NCI-H524 treated with DMSO at 0.1 percent for 48 hours (cell line): ENCODE measurements at places on chromosomes 3 and 15.

- no peak for DNase-seq
Measured at GRCh38 chr3:85933326-85933725, 974.5 kb downstream of the CADM2 start.

DNA sequence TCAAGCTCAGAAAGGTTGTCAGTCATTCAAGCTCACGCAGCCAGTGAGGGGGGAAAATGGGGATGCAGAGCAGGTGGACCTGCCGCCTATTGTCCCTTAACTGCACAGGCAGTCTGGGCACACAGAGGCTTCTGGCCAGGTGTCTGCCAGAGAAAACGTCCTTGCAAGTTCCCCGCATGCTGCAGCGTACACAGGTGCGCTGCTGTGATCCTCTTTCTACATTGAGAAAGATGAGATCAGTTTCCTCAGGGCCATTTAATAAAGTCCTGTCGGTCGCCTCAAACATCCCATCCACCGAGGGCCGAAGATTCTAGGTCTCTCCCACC, 445 bp upstream of the TSEN2 start:
- DNase-seq: no peak

DNA sequence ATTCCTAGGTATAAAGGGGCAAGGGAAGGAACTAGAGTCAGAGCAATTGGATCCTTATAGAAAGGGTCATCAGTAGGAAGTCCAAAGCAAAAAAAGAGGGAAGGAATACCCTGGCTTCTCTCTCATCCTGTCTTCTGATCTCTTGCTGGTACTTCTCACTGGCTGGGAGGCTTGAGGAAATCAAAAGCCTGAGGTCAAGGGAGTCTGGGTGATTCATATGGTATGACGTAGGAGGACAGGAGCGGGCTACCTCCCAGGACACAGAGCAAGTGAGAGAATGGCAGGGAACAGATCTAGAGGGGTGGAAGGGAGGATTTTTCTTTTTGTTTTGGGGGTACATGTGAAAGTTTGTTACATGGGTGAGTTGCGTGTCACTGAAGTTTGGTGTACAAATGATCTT, 76.0 kb downstream of the CFAP20DC start:
- DNase-seq: no peak

DNA sequence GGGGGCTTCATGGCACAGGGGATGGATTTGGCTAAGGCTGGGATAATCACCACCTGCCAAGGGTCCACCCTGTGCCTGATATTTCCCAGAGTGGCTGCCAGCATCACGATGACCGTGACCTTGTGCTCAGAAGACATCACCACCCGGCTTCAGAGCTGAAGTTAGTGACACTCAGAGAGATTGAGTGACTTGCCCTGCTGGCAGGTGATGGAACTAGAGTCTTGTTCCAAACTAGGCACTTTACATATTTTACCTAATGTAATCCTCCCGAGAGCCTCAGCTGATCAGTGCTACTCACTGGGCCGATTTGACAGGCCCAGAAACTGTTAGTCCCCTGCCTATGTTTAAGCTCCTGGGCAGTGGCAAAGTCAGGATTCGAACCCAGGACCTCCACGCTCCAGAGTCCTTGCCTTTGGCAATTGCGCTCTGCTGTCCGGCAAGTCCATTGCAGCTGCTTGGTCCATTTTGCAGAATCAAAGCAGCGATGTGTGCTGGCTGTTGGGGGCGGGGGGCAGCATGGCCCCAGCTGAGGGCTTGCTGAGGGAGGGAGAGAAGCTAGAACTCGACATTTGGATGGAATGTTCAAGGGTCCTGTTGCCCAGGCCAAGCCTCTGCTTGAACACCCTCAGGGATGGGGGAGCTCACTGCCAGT, 74.8 kb upstream of the GATA2 start:
- DNase-seq: no peak

- DNase-seq: no peak
Measured at GRCh38 chr3:147940405-147941193, 531.4 kb downstream of the ZIC1 start.

DNA sequence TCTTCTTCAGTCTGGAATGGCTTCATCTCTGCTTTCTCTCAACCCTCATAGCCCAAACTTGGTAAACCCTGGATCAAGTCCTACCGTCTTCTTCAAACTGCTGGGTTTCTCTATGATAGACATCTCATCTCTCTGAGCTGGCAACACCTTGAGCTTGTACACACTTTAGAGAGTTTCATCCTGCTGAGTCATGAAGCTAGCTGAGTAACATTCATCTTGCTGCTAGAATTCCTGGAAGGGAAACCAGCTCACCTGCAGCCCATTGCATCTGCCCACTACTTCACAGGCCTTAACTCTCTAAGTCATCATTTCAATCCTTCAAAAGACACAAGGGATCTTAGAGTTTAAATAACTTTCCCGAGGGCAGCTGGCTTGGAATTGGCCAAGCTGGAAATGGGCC, 175.5 kb upstream of the RORA start:
- DNase-seq: no peak

- DNase-seq: no peak
Measured at GRCh38 chr3:127020543-127020942, 37.6 kb downstream of the PLXNA1 start.

GRCh38 chr3:197333901-197334639, 35.7 kb upstream of the DLG1 start:
- DNase-seq: no peak

DNA sequence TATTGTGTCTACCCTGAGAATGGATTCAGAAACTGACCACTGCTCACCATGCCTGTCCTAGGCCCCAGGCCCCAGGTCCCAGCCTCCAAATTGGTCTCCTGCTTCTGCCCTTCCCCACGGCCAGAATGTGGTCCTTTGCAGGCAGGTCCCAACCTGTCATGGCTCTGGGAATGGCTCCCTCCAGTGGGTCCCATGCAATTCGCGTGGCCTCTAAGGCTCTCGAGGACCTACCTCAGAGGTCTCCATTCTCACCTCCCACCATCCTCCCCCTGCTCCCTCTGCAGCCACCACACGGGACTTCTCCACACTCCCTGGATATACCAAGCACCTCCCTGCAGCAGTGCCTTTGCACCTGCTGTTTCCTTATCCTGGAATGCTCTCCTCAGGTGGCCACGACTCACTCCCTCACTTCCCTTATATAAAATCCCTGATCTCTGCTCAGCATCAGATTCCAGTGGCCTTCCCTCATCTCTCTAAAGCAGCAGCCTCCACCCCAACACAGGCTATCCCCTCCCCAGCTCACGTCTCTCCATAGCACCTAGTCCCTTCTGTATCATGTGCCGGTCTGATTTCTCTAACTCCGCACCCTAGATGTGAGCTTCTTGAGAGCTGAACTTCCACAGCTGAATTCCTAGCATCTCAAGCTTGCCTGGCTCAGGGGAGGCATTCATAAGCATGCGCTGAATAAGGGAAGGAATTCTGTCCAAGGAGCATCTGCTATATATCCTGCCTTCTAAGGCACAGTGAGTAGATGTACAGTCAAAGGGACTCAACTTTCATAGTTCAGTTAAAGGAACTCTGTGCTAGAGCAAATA, 56.9 kb downstream of the ARRDC4 start:
- no peak for DNase-seq

GRCh38 chr3:21934591-21934990, 183.6 kb upstream of the ZNF385D start:
- no peak for DNase-seq

DNA sequence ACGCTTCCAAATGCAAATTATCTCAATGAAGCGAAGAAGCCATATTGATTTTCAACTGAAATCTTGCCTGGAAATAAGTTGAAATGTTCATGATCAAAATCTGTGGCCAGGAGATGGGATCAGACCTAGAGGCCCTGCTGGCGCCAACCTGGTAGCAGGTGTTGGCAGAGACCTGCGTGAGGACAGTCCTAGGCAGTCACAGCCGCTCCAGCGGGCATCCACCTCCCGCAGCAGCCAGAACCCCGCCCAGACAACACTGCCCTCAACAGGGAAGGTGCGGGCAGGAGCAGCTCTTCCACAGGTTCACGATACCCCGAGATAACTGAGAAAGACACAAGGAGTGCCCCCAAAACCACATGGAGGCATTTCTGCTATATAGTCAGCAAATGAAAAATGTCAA, 145.3 kb downstream of the XXYLT1 start:
- no peak for DNase-seq

GRCh38 chr3:53198256-53198977, 37.4 kb downstream of the PRKCD start:
- no peak for DNase-seq

DNA sequence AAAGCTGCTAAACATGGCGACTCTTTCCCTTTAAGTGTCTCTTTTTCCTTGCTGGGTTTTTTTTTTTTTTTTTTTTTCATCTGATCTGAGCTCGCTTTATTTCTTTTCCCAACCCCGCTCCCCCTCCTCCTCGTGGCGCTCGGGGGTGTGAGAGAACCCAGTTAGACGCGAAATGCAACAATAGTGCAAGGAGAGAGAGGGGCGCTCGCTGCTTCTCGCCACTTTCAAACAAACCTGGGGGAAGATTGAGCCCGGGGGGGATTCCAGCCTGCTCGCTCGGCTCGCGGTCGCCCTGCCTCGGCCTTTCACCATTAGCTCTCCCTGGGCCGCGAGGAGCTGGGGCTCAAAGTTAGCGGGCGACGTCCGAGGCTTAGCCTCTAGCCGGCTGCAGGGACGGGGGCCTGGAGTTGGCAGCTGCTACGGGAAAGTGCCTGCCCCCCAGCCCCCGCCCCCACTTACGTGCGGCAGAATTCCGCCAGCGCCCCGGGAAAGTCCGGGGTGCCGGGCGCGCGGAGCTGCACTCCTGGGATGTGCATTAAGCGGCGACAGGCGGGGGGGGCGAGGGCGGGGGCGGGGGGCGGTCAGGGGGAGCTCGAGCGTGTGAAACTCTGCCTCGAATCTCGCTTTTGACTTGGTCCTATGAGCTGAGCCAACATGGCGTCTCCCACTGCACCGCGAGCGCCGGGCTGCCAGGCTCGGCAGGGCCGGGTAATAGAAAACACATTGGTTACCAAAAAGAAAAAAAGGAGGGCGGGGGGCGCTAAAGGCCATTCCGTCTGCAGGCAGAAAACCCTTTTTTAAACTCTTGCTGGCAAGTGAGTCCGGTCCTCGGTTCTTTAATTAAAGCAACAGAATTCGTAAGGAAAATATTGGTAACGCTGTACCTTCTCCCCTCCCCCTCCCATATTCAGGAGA, 10.4 kb downstream of the NR2F2 start:
- DNase-seq: no peak

DNA sequence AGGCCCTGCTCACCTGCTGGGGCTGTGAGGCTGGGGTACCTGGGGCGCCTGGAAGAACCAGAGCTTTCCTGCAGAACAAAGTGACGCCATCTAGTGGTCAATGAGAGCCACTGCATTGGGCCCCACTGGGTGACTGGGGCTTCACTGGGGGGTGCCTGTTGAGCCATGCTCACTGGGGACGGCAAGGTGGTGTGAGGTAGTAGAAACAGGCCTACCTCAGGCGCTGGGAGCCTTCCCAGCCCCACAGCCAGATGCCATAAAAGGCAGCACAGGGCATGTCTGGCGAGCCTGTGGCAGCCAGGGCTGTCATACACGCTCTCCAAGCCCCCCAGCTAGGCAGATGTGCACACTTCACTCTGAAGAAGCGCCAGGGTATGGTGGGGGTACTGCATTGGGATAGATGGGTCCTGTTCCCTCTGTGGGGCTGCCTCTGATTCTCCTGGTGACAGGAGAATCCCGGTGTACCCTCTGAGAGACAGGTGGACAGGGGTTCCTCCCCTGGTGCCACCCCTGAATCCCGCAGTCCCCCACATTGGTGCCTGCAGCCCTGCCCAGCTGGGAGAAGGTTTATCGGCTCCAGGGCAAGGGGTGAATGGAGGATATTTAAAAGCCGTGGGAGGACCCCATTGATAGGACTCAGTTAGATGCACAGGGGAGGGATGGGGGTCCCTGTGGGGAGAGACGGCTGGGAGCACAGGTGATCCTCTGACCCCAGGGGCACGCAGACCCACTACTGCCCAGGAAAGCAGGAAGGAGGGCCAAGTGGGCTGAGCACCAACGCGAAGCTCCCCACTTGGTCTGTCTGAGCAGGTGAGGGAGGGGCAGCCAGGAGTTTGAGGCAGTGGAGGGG, 178.8 kb downstream of the NSMCE3 start:
- DNase-seq: no peak

DNA sequence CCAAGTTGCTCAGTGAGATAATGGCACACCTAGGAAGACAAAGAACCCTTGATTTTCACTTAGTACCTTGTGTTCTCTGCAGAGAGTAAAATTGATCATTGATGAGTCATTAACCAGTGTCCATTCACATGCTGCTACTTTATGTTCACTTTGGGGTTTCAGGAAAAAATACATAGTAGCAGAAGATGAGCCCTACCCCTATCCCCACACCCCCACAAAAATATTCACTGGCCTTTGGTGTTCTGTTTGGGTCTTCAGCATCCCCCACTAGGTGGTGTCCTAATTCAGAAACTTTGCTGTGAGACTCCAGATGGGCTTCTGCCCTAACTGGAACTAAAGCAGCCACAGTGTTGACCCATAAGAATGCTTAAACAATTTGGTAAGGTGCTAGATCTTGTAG, 178.8 kb downstream of the KLHL25 start:
- DNase-seq: no peak

GRCh38 chr3:134075846-134076245, 46.1 kb upstream of the SLCO2A1 start:
- DNase-seq: no peak

GRCh38 chr3:4642611-4643010, 149.5 kb downstream of the ITPR1 start:
- DNase-seq: no peak

DNA sequence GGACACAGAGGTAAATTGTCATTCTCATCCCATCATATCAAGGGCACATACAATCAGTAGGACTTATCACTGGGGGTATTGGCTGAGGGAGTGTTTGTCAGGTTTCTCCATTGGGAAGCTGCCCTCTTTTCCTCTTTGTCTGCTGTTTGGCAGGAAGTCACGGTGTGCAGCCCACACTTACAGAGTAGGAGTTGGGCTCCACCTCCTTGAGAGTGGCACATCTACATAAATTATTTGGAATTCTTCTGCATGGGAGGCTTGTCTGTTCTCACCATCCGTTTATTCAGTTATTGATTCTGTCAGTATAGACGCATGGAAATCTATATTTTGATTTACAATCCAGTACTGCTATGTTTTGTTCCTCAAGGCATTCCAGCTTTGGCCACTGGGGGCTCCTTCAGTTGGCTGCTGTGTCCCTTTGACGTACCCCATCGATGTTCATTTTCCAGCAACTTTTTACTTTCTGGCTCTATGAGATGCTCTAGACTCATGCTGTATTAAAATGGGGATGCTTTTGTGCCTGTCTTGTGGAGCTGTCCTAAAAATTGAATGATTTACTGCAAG, 200.3 kb downstream of the SLCO3A1 start:
- DNase-seq: no peak

DNA sequence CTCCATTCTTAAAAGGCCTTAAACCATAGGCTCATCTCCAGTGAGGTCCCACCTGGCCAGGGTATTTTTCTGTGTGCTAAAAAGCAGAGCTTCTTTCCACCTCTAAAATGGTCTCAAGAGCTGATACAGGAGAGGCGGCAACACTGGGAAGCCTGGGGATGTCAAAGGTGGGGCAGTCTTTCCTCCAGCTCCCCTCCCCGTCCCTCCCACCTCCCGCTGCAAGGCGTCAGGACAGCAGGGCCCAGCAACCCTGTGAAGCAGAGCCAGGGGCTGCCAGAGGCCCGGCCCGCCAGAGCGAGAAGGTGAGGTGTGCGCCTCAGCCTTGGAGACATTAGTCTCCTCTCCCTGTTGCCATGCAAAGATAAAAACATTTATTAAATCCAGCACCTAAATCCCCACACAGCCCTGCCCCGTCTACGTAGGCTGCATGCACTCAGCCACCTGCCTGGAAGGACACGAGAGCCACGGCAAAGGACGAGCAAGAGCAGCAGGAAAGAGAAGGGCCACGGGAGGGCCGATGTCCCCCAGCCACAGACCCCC, 75.6 kb downstream of the FAM174B start:
- no peak for DNase-seq

GRCh38 chr3:101846709-101847108, 2.6 kb upstream of the NFKBIZ start:
- no peak for DNase-seq

GRCh38 chr3:30606301-30607031, at the start of gene TGFBR2:
TGFBR2 (plus strand) TSS chr3:30606601; CDS start chr3:30606884, 283 bp downstream.
- DNase-seq: no peak
